NCI-H460 (cell line): ENCODE measurements at places on chromosomes 1 and 21. TPM values are rescaled to one million over a fixed set of nuclear protein-coding genes. Genes with fewer than 3 reads are reported as not detected.

FCRL1 gene
- total RNA-seq = not detected in 2 replicates

DNA sequence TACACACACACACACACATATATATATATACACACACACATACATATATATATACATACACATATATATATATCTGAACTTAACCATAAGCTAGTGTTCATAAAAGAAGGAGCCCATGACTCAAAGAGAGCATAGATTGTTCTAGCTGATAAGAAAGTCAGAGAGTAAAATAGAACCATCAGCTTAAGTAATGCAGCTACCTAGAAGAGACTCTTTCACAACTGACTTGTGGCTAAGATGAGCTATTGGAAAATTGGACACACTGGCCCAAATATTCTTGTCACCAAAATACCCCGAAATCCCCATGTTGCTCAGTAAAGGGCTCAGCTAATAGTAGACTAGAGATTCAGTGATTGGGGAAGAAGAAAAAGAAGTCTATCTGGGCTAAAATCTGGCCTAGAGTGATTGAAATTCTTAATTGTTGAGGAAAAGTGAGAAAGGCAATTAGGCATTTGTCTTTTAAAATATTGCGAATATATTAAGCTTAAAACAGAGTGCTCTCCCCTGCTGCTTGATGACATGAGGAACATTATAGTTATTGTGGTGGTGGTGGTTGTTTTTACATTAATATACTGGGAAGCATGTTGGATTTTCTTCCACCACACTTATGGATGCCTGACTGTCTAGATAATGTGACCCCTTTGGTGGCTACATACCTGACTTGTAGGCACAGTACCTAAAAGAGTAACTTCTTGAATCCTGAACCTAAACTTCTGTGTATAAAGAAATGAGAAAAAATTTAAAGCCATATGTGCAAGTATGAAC lies 6.3 kb downstream of the SLAMF1 start:
- DNase-seq = no peak

DNA sequence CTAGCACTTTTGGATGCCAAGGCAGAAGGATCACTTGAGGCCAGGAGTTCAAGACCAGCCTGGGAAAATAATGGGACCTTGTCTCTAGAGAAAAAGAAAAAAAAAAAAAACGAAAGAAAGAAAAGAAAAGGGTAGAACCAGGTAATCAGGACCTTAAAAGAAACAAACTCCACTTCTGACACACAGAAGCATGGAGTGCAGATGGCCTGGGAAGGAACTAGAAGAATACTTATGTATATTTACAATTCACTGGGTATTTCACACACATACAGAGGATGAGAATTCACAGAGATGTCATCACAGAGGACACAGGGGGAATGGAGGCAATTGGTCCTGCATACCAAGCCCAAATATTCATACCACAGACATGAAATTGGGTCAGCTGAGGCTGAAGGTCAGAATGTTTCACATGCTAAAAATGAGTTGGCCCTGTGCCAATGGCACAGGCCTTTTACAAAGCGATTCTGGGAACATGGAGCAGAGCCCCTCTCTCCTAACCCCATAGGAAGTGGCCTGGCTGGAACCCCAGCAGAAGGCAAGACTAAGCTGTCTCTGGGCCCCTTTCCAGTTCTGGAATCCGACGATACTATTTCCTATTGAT lies 4.4 kb downstream of the B4GALT3 start:
- no peak for DNase-seq

TFAP2E gene
- total RNA-seq = 0.40 TPM in 1 of 2 replicates, not detected in the other

- no peak for DNase-seq
Observed at GRCh38 chr1:39087435-39087834, 61.3 kb downstream of the NDUFS5 start.

- DNase-seq = no peak
Observed at GRCh38 chr1:118201524-118201923, 16.5 kb upstream of the SPAG17 start.

DNA sequence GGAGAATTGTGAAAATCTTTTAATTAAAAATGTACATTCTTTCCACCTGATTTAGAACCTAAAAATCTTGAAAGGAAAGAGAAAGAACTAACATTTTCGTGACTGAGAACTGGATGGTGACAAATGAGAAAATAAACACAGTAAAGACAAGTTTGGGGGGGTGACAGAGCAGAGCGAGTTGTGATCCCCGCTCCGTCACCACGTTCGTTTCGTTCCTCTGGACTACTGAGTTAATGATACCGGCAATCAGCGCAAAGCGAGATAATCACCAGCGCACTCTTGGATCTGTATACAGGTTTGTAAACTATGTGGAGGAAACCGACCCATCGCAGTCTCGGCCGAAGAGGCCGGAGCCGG lies 31.2 kb upstream of the CFAP126 start:
- DNase-seq = no peak

TTC13 gene
- 24.1 and 28.2 TPM in 2 replicates for total RNA-seq
